ENCODE measurements at places on chromosomes 11 and 22.
A peak's percentile ranks its signal among the peaks of the same experiment; 100 is the strongest.

- no peak for DNase-seq
Observed at GRCh38 chr11:110856340-110856739, 144.1 kb upstream of the ARHGAP20 start.

- DNase-seq: no peak
Observed at GRCh38 chr11:125504580-125504979, 8.5 kb upstream of the FEZ1 start.

GRCh38 chr11:68127714-68128681 is 6.8 kb upstream of the CHKA start:
- peak; percentile 98 for DNase-seq

- DNase-seq: no peak
Observed at GRCh38 chr11:35271031-35271430, 132.1 kb downstream of the CD44 start.

DNA sequence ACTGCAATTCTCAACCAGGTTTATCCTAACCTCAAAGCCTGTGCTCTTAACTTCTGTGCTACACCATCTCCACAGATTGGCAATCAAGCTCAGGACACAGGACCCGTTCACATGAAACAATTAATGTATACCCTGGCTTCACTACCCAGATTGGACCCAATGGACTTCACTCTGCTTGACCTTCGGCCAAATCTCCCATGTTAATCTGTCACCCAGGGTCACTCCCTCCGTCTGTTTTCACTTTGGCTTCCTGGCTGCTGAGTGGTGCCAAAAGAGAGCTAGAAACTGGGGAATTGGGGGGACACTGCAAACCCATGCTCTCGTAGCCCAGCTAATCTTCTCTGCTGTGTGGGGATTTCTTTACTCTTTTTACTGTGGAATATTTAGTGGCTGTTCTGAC is 216.1 kb upstream of the ZC3H12C start:
- DNase-seq: no peak
